ENCODE measurements at places on chromosomes 11 and 22.

DNA sequence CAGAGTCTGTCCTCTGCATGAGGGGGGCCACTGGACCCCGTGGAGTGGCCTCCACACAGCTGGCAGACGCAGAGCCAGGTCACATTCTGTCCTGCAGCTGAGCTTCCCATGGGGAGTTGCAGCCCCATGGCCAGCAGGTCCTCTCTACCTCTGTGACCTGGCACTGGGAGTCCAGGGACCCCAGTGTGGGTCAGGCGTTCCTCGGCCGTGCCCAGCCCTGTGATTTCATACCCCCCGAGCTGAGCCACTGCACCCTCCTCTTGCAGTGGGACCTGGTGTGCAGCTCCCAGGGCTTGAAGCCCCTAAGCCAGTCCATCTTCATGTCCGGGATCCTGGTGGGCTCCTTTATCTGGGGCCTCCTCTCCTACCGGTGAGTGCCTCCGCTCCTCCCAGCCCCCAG lies 32.2 kb upstream of the SLC22A12 start:
- DNase-seq, result no peak

DNA sequence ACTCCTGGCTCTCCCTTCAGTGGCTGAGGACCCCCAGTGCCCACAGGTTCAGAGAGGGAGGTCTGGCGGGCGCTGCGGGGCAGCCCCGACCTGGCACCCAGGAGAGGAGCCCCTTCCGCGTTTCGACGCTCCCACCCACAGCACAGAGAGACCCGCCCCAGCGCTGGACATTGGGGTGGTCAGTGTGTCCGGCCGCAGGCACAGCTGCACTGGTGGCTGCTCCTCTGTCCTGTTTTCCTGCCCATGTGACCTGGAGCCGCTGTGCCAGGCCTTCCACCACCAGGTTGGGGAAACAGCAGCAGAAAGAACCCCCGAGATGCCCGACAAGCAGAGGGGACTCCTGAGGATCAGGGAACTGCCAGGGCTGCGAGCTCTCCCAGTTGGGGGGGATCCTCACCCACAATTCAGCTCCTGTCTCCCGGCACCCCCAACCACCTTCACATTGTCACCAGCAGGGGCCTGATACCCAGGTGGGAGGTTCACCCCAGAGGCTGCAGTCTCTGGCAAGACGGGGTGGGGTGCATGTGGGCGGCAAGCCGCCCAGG lies 13.6 kb downstream of the KRTAP5-5 start:
- DNase-seq, result no peak

DNA sequence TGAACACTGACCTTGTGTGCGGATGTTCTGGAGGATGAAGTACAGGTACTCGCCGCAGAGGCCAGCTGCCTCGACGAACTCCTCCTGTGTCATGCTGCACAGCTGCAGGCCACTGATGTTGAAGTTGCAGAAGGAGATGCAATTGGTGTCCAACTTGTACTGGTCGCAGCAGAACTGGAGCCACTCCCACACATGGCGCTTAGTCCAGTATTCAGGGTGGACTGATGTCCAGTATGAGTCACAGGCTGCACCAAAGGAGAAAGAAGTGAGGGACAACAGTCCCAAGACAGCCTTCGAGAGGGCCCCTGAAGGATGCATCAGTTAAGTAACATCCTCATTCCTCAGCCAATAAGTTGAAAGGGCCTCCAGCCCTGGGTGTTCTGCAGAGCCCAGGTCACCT lies 20.1 kb downstream of the ELF5 start:
- DNase-seq, result no peak

DNA sequence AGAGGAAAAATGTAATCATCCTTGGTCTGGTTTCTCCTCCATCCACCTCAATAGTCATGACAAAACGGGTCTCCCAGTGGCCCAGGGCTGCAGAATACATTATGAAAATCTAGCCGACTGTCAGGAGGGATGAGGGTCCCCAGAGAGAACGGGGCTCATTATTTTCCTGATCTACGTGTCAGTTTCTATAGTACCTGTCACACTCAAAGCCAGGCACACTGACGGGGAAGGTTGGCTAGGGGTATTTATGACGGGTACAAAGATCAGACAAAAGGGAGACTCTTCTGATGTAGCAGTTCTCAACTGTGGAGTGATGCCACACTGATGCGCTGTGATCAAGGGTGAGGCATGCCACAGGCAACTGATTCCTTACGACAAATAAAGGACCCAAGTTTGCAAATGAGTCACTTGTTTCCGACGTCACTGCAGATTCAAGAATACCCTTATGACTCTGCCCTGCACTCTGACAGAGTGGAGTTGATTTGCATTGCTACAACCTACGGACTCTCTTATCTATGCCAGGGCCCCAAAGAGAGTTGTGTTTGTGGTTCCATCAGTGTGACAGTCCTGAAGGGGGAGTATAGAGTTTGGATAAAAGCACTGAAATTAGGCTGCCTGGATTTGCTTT lies 188.2 kb upstream of the TBCEL start:
- DNase-seq, result no peak

- no peak for DNase-seq
Measured at GRCh38 chr11:126098204-126098769, 35.6 kb upstream of the CDON start.
